ENCODE measurements at places on chromosomes 3 and 15. TPM values are rescaled to one million over a fixed set of nuclear protein-coding genes. Genes with fewer than 3 reads are reported as not detected.

Gene MKRN3
- total RNA-seq = not detected

Gene CMTM7
- 12.4 TPM for total RNA-seq

Gene TRPM1
- not detected for total RNA-seq

Gene CCDC54
- not detected for total RNA-seq

Gene SERPINI1
- 17.9 TPM for total RNA-seq
